ENCODE measurements at places on chromosomes 1 and 21. TPM values are rescaled to one million over a fixed set of nuclear protein-coding genes. Genes with fewer than 3 reads are reported as not detected.

C1orf146 gene
- not detected for total RNA-seq

C1orf56 gene
- total RNA-seq = 3.4 TPM

ETV3L gene
- not detected for total RNA-seq

BCAR3 gene
- total RNA-seq = 5.9 TPM

OR2L3 gene
- total RNA-seq = 1.2 TPM

Measured in occipital lobe (tissue), 3 donors.